Airway epithelial cell (primary cell): ENCODE measurements at places on chromosomes 3 and 15. TPM values are rescaled to one million over a fixed set of nuclear protein-coding genes. Genes with fewer than 3 reads are reported as not detected.

Gene PGBD4
- 0.23 and 0.63 TPM in 2 replicates for total RNA-seq

Gene IQCH
- 1.6 and 2.6 TPM in 2 replicates for total RNA-seq

Gene BCL2A1
- 0.35 and 2.0 TPM in 2 replicates for total RNA-seq

Gene SLC6A11
- total RNA-seq, result 0.35 and 0.79 TPM in 2 replicates

Gene TRPM1
- 0.07 TPM in 1 of 2 replicates, not detected in the other for total RNA-seq

Gene OXTR
- 0.63 and 0.65 TPM in 2 replicates for total RNA-seq

Gene IMPG2
- 0.05 and 0.07 TPM in 2 replicates for total RNA-seq

Gene CASR
- total RNA-seq, result not detected in 2 replicates

Gene ROPN1
- not detected in 2 replicates for total RNA-seq

Gene ACKR2
- 0.56 and 0.92 TPM in 2 replicates for total RNA-seq

Gene GRK7
- total RNA-seq, result 0.07 TPM in 1 of 2 replicates, not detected in the other

Gene ADGRG7
- not detected in 2 replicates for total RNA-seq

Gene ETV5
- total RNA-seq, result 10.6 and 14.2 TPM in 2 replicates

Gene INSYN1
- total RNA-seq, result 2.3 and 6.9 TPM in 2 replicates

Gene LRRN1
- total RNA-seq, result 1.4 and 2.3 TPM in 2 replicates

Gene MASP1
- not detected in 2 replicates for total RNA-seq

Gene KNL1
- total RNA-seq, result 12.6 and 20.0 TPM in 2 replicates

Gene STX19
- total RNA-seq, result 0.74 and 2.0 TPM in 2 replicates

Gene SLC28A1
- not detected in 2 replicates for total RNA-seq

Gene LAMB2
- total RNA-seq, result 112 and 135 TPM in 2 replicates

Gene ITIH1
- total RNA-seq, result not detected in 2 replicates

Gene FGD5
- 0.28 TPM in 2 replicates for total RNA-seq

Gene SMARCC1
- total RNA-seq, result 38.0 and 52.8 TPM in 2 replicates

Gene LYSMD2
- 5.1 and 7.0 TPM in 2 replicates for total RNA-seq

Gene FAM174B
- total RNA-seq, result 1.9 and 3.2 TPM in 2 replicates
